Esophagus muscularis mucosa (tissue), 4 donors: ENCODE measurements at places on chromosomes 16 and 17. TPM values are rescaled to one million over a fixed set of nuclear protein-coding genes. Genes with fewer than 3 reads are reported as not detected.

Gene SNF8
- total RNA-seq, result 80.6 TPM

DNA sequence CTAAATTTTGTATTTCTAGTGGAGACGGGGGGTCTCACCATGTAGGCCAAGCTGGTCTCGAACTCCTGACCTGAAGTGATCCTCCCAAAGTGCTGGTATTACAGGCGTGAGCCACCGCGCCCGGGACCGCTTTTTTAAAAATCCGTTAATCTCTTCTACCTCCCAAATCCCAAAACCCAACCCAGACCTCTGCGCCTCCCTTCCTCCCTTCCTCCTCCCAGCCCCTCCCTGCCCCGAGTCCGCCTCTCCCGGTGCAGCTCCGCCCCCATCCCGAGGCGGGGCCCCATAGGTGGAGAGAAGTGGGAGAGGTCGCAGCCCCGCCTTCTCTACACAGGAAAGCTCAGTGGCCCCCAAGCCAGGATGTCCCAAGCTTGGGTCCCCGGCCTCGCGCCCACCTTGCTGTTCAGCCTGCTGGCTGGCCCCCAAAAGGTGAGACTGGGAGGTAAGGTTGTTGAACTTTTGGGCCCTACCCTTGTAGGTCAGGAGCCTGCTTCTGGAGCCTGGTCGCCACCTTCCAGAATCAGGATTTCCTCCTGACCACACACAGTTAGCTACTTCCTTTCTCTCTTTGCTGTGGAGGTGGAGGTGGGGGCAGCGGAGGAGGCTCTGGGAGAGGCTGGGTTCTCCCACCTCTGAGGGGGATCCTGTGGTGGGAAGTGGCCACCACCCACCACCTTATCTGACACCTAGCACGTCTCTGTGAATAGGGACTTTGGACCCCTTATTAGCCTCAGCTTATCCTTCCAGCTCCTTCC, at the start of gene TMEM92:
TSS of gene TMEM92 (plus strand) at position 325 of the 755 bp plus-strand sequence. CDS start at position 361, 36 bp downstream.
- DNase-seq, result no peak

GRCh38 chr17:82564241-82564640, 44.7 kb downstream of the FOXK2 start:
- no peak for DNase-seq

- DNase-seq, result no peak
Observed at GRCh38 chr16:1514507-1514906, 19.0 kb upstream of the TMEM204 start.
